Bronchial smooth muscle cell (primary cell): ENCODE measurements at places on chromosomes 6 and 20. TPM values are rescaled to one million over a fixed set of nuclear protein-coding genes. Genes with fewer than 3 reads are reported as not detected.

RAD21L1 gene
- total RNA-seq = under 0.01 TPM in 1 of 2 replicates, not detected in the other

ZKSCAN8 gene
- total RNA-seq = 13.1 and 13.6 TPM in 2 replicates

CD93 gene
- under 0.01 and 0.34 TPM in 2 replicates for total RNA-seq

TREM1 gene
- 0.16 TPM in 1 of 2 replicates, not detected in the other for total RNA-seq

CST2 gene
- not detected in 2 replicates for total RNA-seq

TUBE1 gene
- total RNA-seq = 13.6 and 13.7 TPM in 2 replicates

PLAGL2 gene
- 1.1 TPM in 2 replicates for total RNA-seq

UNC5CL gene
- total RNA-seq = under 0.01 and 0.26 TPM in 2 replicates
